ENCODE measurements at places on chromosomes 13 and 19.
A peak's percentile ranks its signal among the peaks of the same experiment; 100 is the strongest.

DNA sequence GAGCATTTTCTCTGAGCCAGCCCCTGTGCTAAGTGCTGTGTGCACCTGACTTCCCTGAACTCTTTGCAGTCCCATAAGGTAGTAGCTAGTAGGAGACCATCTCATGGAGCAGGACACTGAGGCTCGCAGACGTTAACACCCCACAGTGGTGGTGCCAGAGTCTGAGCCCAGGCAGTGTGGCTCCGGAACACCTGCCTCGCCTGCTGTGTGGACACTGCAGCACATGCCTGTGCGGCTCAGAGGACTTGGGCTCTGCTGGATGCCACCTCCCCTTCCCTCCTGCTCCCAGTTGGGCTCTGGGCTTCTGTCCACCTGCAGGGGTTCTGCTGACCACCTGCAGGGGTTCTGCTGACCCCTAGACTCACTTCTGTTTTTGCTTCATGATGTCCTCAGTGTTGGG is 27.0 kb upstream of the SIGLEC11 start:
- DNase-seq: no peak

GRCh38 chr13:97189928-97190327 is 32.2 kb upstream of the MBNL2 start:
- DNase-seq: no peak

GRCh38 chr19:17447704-17448130 is 751 bp downstream of the TMEM221 start:
- no peak for DNase-seq

DNA sequence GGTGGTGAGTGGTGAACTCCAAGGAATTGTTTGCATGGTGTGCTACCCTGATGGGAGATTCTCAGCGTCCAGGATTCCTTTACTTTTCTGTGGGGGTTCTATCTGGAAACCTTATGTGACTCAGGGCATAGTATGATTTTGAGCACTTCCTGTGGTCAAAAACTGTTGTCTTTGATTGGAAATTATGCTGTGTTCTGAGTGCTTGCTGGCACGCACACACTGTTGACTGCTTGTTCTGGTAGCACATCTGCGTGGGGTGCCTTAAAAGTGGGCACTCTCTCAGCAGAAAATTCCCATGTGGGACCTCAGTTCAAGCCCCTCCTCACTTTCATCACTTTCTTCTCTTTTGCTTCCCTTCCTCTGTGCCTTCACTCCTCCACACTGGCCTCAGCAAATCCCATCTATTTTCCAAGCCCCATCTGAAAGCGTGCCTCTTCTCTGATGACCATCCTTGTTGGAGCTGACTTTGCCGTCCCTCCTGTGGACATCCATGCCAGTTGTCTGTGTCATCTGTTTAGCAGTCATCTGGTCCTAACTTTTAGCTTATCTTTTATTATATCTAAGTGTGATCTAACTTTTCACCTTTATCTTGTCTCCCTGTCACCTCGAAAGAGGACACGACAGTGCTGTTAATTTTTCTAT is 56.4 kb upstream of the NPAS1 start:
- no peak for DNase-seq

DNA sequence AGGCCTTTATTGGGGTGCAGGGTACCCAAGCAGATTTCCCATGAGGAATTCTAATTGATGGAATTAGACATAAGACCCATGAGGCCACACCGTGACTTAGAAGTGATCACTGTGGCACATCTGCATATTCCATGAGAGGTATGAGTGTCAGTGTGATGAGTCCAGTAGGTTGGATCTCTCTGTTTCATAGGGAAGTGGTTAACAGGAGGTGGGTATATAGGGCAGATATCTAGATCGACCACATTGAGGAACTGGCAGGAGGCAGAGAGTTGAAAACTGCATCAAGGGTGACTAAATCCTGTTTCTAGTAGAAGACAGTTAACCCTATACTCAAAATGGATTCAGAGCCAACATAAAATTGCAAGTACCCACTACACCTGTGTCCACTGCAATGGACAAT is 68.6 kb upstream of the MIR17HG start:
- DNase-seq: no peak

- peak; percentile 34 for DNase-seq
These were observed 833 bp downstream of the GAMT start for GRCh38 chr19:1400281-1401137.

- no peak for DNase-seq
These were observed 235.6 kb downstream of the SPRY2 start for GRCh38 chr13:80105350-80105749.

DNA sequence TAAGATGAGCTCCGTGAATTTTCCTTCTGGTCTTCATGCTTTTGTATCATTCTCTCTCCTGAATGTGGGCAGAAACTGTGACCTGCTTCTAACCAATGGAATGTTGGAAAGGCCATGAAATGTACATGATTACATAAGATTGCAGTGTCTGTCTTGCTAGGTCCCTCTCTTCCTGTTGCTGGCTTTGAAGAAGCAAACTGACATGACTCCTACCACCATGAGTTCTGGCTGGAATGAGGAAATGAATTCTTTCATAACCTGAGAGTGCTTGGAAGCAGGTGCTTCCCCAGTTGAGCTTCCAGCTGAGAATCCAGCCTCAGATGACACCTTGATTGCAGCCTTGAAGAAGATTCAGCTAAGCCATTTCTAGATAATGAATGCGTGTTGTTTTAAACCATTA is 275.0 kb upstream of the MIR17HG start:
- no peak for DNase-seq

- no peak for DNase-seq
These were observed 19.2 kb downstream of the ITM2B start for GRCh38 chr13:48252176-48252575.

DNA sequence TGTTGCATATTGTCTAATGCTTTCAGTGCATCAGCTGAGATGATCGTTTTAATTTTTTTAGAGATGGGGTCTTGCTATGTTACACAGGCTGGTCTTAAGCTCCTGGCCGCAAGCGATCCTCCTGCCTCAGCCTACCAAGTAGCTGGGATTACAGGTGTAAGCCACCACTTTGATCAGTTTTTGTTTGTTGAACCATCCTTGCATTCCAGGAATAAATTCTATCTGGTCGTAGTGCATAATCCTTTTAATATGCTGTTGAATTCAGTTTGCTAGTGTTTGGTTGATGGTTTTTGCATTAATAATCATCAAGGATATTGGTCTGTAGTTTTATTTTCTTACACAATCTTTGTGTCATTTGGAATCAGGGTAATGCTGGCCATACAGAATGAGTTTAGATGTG is 4.4 kb downstream of the ZNF211 start:
- no peak for DNase-seq

DNA sequence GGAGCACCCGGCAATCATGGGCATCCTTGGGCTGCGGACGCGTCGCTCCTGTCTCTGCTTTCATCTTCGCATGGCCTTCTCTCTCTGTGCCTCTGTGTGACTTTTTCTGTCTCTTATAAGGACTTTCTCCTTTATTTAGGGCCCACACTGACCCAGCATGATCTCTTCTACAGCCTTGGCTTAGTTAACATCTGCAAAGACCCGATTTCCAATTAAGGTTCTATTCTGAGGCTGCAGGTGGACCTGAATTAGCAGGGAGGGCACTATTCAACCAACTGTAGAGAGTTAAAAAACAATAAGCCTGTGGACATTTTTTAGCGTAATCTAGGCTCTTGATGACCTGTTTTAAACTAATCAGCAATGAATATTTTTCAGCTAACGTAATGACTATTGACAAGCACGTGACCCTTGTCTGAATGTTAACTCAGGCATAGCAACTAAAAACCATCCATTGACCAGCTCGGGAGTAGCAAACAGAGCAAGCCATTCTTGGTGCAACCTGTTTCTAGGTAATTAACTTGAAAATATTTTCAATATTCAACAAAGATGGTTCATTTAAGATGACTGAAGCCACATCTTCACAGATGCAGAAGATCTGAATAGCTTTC is 15.2 kb downstream of the F10 start:
- no peak for DNase-seq

GRCh38 chr19:37079238-37079637 is 1.0 kb downstream of the ZNF420 start:
- DNase-seq: no peak

GRCh38 chr19:6828698-6829633 is 56.5 kb downstream of the VAV1 start:
- DNase-seq: peak; percentile 55
